ENCODE measurements at places on chromosomes 12 and 14.

- no peak for ATAC-seq
Measured at GRCh38 chr12:64212119-64212746, 9.9 kb downstream of the KICS2 start.

DNA sequence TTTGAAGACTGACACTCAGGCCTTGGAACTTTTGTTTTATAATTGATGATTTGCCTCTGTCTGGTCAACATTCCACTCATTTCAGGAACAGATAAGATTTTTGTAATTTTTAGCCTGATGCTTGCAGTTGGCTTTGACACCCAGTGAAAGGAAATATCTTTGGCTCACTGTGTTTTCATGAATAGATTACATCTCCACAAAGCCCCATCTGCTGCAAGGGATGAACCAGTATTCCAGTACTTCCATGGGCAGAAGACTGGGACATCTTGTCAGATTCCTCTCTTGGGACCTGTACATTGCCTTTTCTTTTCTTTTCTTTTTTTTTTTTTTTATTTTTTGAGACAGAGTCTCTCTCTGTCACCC is 28.4 kb downstream of the GSG1 start:
- no peak for ATAC-seq

DNA sequence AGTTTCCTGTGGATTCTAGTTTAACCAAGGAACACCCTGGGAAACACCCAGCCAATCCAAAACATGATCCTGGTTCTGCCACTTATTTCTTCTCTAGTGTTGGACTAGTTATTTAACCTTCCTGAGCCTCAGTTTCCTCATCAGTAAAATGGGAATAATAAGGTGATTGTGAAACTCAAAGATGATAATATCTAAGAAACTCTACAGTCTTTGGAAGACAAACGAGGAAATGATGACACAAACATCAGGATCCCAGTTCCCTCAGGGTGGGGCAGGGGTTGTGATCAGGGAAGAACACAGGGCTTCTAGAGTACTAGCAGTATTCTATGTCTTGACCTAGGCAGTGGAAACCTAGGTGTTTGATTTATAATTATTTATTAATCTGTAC is 18.1 kb upstream of the TMEM106C start:
- no peak for ATAC-seq

DNA sequence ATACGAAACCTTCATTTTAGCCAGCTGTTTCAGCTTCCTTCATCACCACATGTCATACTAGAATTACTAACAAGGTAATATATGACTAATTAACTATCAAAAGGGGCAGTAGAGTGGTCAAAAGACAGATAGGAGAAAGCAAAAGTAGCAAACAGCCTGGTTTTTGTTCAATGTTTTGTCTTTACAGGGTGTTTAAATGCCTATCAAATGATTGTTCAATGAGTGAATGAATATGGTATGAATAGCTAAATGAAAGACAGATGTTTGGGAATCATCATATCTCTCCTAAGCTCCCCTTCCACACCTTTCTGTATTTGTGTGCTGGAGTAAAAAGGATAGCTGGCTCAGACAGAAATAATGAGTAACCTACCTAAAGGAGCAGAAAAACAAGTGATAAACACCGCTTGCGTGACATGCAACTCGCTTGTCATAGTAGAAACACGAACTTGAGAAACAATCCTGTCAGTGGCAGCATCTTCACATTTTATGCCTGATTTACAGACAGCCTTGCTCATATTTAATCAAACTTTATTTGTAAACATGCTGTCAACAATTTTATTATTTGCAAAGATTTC is 34.2 kb downstream of the ABCC9 start:
- no peak for ATAC-seq

DNA sequence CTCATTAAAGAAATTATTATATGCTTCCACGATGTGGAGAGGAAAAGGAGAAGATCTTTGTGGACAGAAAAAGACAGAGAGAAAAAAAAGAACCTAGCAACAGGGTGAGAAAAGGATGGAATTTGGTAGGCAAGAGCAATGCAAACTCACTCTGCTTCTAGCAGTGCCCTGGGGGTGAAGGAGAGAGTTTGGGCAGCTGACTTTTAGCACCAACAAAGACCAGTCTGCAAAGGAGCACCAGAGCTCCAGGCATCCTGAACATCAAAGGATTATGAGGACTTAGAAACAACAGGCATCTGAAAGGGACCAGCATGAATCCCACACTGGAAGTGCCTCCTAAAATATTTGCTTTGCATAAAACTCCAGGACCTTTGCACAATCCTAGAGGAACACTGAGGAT is 32.8 kb upstream of the RERG start:
- ATAC-seq: no peak

- ATAC-seq: no peak
Measured at GRCh38 chr12:53733051-53733806, 6.0 kb upstream of the CALCOCO1 start.

GRCh38 chr12:112218150-112218549 is 92.8 kb downstream of the TRAFD1 start:
- no peak for ATAC-seq

DNA sequence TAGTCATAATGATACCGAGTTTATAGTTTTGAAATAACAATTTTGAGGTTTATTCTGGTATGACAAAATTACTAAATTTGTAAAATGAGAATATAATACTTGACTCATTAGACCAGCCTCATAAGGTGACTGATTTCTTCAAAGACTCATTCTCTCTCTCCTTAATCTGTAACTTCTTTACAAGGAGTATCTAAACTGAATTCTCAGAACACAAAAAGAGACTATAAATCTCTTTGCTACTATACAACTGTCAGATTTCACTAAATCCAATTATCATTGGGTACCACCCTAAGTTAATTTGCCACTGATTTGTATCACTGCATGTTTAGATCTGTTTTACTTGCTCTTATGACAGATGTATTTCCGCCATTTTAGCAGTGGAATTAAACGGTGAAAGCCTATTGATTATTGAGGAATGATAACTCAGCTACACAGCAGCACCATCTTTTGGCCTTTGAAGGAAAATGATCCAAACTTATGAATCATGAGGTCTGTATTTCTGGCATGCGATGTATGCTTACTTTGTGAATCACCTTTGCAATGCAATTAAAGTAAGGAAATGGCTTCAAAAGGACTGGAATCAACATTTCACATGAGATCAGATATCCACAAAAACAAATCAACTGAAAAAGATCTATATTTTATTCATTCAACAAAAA is 161.2 kb downstream of the RERGL start:
- no peak for ATAC-seq

DNA sequence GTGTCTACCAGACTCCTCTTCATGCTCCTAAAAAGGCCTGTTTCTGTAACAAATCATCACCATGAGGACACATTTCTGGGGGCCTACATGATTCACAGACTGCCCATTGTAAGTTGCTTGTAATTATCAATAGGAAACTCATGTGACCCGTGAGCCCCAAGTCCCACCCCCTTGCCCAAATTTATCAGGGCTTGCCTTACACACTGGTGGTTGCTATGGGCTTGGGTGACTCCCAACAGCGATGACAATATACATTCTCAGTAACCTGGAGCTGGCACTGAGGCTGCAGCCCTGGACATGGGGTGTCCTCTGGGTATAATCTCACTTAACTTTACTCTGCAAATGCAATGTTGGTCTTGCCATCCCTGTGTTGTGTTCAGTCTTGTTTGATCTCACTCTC is 149.2 kb downstream of the NRXN3 start:
- no peak for ATAC-seq

- ATAC-seq: no peak
Measured at GRCh38 chr12:9933958-9934357, 1.8 kb upstream of the CLEC2A start.

DNA sequence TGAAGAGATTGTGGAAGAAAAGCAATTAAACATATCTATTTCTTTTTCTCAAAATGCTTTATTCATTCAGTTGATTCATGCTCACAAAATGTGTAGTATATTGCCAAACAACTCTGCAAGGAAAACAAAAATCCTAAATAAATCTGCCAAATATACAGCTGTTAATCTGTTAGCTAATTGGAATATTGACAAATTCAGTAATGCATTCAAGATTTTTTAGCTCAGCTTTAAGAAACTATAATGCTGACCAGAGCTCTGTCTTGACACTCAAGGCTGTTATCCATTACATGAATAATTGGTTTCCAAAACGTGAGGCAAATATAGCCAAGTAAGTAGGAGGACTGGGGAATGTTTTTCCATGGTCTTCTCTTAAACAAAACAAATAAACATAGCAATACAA is 146.8 kb downstream of the TMTC2 start:
- ATAC-seq: no peak

DNA sequence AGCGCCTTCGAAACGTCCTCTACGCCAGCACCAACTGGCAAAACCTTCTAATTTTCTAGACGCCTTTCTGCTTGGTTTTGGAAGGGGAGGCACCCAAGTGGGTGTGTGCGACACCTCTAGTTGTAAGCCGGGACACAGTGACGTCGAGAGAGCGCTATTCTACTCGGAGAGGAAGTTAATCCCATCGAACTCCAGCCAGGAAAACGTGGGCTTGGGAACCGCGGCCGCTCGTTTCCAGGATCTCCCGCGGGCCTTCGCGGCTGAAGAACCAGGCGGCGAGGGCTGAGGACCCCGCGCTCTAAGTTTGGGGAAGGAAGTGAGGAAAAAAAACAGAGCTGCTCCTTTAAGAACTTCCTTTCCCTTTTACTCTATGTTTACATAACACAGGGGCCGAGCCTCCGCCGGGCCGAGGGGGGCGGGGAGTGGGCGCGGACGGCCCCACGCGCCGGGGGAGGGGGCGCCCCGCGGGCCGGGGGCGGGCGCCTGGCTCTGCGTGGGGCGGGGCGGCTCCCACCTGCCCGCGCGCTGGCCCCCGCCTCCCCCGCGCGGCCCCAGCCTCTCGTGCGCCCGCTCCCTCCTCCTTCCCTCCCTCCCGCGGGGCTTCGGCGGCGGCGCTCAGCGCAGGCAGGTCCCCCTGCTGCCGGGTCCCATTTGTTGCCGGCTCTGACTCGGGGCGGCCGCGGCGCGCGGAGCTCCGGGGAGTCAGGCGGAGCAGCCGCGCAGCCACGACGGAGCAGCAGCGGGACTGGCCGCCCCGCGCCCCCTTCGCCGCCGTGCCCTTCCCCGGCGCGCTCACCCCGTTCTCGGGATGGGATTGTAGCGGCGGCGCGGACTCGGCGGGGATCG is at the start of gene PELI2:
Gene PELI2, plus strand, starts transcription at position 647 of the 846 bp plus-strand sequence. CDS start 250 bp downstream, outside the sequence.
- ATAC-seq: peak; percentile 94

- ATAC-seq: no peak
Measured at GRCh38 chr14:81993432-81993831, 459.8 kb upstream of the SEL1L start.

DNA sequence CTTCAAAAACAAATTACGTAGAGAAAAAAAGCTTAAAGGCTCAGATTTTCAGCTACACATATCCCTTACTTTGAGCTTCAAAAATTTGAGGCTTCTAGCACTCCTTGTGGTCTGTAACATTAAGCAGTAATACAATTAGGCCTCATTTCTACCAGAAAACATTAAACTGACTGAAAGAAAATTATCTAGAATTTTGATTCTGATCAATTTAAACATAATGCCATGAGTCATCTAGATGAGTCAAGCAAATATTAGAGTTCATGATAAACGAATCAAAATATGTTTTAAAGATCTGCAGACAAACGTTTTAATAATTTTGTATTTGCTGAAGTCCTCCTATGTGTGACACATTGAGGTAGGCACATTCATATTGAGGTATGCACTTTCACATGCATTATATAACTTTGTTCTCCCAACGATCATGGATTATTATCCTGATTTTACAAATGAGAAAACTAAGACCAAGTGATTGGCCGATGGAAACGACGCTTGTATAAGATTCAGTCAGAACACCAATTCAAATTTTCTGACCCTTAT is 4.3 kb downstream of the OSBPL8 start:
- no peak for ATAC-seq

GRCh38 chr12:67741270-67741669 is 92.7 kb downstream of the DYRK2 start:
- ATAC-seq: no peak

DNA sequence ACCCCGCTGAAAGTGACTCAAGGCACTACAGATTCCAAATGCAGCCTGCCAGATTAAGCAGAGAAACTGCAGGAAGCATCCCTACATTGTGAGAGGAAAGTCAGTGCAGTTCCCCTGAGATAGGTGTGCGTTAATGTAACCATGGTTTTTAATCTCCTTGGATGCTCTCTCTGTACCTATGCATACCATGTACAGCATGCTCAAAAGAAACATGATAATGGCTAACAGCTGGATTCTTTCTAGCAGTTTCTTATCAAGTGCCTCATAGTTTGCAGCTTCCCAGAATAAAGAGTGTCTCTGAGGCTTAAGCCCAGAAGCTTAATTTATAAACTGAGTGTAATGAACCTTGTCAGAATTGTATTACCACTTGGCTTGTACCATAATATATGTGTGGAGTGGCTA is 17.1 kb upstream of the MDM1 start:
- ATAC-seq: no peak

DNA sequence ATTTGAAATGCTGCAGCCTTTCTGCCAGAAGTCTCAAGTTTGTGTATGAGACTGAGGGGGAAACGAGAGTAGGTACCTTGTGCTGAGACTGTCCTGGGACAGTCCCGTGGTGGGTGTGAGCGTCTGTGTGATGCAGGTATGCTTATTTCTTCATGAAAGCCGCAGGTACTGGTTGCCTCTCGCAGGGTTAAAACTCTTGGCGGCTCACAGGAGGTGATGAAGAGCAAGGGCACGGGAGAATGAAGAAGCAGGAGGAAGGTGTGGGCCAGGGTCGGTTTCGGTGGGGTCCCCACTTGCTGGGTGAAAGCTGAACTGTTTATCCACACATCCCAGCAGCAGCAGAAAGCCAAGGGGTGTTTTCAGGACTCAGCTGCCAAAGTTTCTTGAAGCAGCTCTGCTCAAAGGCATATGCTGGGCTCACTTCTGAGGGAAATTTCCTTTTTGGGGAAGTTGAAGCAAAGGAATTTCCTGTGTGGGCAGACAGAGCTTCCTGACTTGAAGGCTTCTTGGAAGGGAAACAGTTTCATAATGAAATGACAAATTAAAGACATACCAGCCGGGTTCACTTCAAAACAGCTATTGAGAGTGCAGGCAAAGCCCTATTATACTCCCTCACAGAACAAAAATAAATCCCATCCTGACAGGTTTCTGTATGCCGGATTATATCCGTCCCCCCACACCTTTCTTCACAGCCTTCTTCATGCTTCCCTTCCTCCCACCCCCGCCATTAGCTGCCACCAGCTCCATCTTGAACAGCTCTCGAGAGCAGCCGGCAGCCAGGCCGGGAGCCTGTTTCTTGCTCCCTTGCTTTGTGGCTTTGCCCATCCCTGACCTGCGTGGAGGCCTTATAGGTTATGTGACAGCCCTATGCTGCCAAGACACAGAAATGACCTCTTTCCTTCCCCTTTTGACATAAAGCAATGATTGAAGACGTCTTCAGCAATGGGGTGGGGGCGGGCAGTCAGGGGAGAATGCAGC is 116.6 kb downstream of the ETV6 start:
- peak; percentile 94 for ATAC-seq

DNA sequence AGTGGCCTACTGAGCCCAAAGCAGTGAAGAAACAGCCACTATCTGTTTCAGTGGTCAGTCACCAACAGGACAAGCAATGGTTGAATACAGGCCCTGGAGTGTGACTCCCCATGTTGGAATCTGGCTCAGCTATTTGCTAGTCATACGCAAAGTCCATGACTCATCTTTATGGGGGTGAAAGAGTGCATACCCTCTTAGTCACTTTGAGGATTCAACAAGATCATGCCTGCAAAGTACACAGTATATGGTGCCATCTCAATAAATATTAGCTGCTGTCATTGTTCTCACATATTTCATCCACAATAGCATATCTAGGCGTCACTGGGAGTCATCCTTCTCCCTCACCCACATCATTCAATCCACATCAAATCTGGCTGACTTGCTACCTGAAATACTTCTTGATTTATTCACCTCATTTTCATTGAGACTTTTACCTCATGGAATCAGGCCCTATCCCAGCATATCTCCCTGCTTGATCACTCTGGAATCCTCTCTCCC is 26.4 kb upstream of the STAB2 start:
- ATAC-seq: no peak

- ATAC-seq: peak; percentile 16
Measured at GRCh38 chr12:25041006-25041741, 92.3 kb upstream of the BCAT1 start.
